Omental fat pad (tissue), 4 donors: ENCODE measurements at places on chromosomes 13 and 19.
A peak's percentile ranks its signal among the peaks of the same experiment; 100 is the strongest.

GRCh38 chr13:80341101-80341755 lies at the start of gene SPRY2:
SPRY2 (minus strand) TSS chr13:80341126; CDS start chr13:80337705, 3,421 bp downstream.
- DNase-seq: peak; percentile 81

DNA sequence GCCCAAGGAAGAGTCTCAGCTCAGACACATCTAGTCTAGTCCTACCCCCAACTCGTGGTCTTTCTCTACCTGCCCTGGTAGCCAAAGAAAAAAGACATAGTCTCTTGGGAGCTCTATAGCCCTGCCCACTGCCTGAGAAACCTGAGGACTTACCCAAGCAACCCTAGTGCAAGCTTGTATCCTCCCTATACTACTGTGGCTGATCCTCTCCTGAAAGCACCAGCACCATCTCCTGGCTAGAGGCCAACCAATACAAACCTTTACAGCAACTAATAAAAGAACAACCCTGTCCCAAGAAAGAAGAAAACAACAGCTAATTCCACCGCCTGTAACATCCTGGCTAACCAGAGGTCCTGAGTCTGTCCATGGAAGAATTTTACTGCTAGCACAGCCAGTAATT lies 532.4 kb downstream of the SLITRK6 start:
- DNase-seq: no peak

- DNase-seq: no peak
Observed at GRCh38 chr19:54268936-54269335, 11.9 kb upstream of the LILRB5 start.

DNA sequence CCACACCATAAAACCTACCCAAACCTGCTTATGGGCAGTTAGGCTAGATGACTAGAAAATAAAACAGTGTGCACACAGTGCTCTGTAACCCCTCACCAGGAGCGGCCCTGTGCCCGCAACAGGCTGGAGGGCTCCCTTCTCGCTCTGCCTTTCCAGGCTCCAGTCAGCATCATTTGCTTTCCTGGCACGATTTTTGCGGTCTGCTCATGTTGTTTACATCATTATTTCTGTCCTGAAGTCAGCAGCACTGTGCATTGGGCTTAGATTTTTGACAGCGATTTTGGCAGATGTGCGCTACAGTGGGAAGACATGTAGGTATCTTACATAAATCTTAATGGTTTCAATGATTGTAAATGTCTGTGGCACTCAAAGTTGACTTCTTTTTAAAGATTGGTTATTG lies 344.0 kb downstream of the MTUS2 start:
- no peak for DNase-seq

DNA sequence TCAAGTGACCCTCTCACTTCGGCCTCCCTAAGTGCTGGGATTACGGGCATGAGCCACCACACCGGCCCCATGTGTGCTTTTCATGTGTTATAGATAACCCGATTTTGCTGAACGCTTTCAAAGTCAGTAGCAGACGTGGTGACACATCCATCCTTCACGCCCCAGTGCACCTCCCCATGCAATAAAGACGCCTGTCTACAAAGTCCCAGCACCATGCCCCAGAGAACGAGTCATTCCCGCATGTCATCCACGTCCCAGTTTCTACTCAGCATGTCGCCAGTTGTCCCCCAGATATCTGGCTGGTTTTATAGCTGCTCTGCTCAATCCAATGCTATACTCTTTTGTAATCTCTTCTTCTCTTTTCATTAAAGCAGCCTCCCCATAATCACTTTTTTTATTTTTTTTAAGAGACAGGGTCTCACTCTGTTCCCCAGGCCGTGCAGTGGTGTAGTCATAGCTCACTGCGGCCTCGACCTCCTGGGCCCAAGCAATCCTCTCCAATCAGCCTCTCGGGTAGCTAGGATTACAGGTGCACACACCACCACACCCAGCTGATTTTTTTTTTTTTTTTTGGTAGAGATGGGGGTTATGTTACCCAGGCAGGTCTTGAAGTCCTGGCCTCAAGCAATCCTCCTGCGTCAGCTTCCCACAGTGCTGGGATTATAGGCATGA lies 42.5 kb downstream of the DNM2 start:
- DNase-seq: no peak

- no peak for DNase-seq
Observed at GRCh38 chr13:30731361-30732045, 3.8 kb upstream of the ALOX5AP start.

DNA sequence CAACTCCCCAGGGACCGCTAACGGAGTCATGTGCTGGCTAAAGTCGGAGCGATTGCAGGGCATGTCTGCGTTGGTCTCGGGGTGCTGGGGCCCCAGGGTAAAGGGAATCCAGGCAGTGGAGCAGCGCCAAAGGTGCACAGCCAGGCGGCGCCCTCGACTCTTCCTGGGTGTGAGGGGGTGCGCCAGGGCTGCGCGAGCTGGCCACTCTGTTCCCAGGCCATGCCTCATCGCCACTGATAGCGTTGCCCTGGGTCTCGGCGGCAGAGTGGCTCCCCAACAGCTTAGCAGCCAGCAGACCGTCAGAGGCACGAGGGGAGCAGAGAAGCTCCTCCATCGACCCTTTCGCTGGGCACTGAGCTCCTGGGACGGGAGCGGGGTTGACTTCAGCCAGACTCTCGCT lies 152.7 kb downstream of the B3GLCT start:
- DNase-seq: no peak

GRCh38 chr13:109331011-109331433 lies 455.4 kb downstream of the IRS2 start:
- no peak for DNase-seq

DNA sequence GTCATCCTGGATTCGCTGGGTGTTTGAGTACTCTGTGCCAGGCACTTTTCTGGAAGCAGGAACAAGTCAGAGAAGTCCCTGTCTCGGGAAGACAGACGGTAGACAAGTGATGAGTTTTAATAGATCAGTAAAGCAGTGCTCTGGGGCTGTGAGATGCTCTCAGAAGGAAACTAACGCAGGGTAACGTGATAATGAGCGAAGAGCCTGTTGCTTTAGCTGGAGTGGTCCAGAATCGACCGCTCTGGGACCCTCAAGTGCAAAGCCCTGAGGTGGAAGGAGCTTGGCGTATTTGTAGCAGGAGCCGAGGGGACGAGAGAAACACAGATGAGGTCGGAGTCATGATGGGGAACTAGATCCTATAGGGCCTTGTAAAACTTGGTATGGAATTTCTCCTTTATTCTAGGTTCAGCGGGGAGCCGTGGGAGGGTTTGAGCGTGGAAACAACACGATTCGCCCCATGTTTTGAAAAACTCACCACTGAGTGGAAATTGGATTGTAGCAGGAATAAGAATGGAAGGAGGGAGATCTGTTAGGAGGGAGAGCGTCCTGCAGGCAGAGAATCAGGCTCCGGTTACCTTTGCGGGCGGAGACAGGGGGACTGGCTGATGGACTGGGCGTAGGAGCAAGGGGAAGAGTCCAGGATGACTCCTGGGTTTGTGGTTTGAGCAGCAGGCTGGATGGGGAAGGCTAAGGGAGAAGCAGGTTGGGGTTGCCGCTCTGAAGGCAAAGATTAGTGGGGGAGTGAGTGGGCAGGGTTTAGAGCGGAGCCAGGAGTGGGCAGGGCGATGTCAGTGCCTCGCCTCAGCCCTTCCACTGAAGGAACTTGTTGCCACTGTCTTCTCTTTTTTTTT lies 763 bp downstream of the POLD1 start:
- DNase-seq: no peak

GRCh38 chr19:41192574-41193429 lies at the start of gene CYP2S1:
CYP2S1 (plus strand) TSS chr19:41193219; CDS start chr19:41193265, 46 bp downstream.
- no peak for DNase-seq

DNA sequence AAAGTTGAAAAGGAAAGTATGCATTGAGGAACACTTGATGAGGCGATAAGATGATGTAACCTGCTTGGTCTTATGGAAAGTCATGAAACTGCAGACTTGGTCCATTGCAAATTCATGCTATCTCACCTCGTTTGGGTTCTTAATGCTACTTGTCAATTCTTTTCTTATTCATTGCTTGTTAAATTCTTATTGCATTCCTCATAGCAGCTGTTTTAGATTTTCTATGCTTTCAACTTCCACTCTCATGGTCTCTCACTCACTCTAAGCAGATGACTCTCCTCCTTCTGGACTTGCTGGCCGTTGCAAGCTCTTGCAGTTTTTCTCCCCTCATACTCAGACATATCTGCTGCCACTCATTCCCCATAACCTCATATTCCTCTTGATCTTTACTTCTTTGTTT lies 67.8 kb upstream of the CSNK1A1L start:
- DNase-seq: no peak

DNA sequence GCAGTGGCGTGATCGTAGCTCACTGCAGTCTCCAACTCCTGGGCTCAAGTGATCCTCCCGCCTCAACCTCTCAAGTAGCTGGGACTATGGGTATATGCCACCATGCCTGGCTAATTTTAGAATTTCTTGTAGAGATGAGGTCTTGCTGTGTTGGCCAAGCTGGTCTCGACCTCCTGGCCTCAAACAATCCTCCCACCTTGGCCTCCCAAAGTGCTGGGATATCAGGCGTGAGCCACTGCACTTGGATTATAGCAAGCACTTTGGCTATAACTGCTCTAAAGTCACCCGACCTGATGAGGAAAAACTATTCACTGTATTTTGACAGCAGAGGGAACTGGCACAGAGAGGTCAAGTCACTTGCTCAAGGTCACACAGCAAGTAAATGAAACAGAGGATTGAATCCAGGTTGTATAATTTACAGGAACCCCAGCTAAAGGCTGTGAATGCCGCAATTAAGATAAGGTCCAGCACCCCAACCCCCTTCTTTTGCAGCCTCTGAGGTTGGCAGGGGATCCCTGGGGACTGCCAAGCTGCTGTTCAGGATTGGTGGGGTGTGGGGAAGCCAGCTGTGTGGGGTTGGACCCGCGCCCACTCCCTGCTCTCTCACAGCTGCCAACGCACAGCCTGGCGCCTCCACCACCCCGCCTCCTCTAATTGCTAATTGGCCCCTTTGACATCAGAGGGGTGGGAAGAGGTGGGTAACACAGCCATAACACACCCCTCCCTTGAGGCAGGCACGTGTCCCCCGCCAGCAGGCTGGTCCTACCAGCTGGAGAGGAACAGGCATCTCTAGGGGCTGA lies 6.0 kb downstream of the TMIGD2 start:
- no peak for DNase-seq

- DNase-seq: no peak
Observed at GRCh38 chr13:101697745-101698144, 245.3 kb downstream of the ITGBL1 start.

GRCh38 chr19:13154241-13154778 lies 4.1 kb downstream of the IER2 start:
- DNase-seq: peak; percentile 86

GRCh38 chr13:97491452-97491851 lies 57.5 kb downstream of the RAP2A start:
- DNase-seq: no peak

GRCh38 chr13:26280295-26280694 lies 26.4 kb downstream of the CDK8 start:
- no peak for DNase-seq
